ENCODE measurements at places on chromosomes 5 and 9.

GRCh38 chr9:123965801-123966686 is 36.1 kb upstream of the DENND1A start:
- no peak for DNase-seq

- peak; percentile 93 for DNase-seq
Measured at GRCh38 chr5:73204332-73204731, 31.3 kb downstream of the TMEM174 start.

GRCh38 chr5:79612667-79613198 is 492 bp downstream of the TENT2 start:
- DNase-seq = no peak

- DNase-seq = no peak
Measured at GRCh38 chr9:13879981-13880380, 434.0 kb downstream of the NFIB start.

DNA sequence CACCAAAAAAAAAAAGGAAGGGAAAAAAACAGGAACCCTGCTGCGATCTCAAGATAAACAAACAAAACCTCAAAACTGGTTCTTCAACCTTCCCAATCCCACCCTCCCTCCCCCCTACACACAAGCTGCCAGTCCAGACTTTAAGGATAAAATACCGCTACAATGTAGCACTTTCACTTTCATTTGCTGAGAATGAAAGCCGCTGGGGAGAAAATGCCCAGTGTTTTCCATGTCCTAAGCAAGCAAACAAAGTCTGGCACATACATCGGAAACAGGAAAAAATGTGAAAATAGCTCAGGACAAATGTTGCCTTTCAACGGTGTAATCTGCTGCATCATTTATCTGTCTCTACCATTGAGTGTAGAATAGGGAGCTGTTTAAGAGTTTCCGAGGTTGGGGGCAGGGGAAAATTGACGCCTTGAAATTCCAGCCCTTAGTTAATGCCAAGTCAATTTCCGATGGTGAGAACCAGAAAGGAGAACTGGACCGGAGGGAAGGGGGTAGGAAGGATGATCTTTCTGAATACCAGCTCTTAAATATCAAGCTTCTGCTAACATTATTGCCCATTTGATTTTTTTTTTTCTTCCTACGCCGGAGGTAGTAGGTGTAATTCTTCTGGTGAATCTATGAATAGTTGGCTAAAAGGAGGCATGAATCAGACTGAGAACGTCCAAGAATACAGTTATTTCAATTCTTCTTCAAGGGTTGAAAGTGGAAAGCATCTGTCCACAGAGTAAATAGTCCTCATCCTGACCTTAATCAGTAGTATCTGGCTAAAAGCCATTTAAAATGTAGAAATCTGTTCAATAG is 1.2 kb upstream of the ADAMTS6 start:
- DNase-seq = peak; percentile 44

DNA sequence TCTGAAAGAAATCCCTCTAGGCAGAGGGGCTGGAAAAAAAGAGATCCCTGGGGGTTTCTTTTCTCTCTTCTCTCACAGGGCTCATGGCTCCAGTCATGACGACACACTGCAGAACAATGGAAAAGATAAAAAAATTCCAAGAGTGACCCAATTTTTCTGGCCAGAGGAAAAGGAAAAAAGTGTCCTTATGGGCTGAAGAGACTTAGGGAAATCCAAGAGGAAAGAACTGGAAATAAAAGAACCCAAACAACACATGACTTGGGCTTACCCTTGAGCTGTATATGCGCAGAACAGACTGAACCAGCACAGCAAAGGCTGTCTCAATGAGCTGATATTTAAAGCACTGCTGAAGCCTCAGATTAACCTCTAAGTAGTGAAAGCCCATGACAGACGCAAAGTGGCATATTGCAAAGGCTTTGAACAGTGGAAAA is 102.4 kb downstream of the SMIM23 start:
- no peak for DNase-seq

DNA sequence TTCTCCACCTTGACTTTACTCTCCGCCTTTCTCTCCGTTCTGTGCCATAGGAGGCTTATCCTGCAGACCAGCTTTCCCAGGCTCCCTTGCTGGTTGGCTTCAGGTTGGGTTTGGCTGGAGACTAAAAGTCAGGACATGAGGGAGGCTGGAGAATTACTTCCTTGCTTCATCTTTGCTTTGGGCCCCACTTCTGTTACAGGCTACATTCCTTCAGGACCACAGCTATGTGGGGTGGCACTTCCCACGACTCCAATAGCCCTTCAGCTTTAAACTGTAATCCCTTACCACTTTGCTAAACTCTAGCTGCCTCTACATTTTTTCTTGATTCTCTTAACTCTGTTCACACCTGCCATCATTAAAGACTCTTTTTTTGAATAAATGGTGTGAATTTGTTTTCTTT is 186.7 kb upstream of the NR4A3 start:
- DNase-seq = no peak

GRCh38 chr5:177973066-177973635 is 22.9 kb downstream of the PROP1 start:
- DNase-seq = no peak

DNA sequence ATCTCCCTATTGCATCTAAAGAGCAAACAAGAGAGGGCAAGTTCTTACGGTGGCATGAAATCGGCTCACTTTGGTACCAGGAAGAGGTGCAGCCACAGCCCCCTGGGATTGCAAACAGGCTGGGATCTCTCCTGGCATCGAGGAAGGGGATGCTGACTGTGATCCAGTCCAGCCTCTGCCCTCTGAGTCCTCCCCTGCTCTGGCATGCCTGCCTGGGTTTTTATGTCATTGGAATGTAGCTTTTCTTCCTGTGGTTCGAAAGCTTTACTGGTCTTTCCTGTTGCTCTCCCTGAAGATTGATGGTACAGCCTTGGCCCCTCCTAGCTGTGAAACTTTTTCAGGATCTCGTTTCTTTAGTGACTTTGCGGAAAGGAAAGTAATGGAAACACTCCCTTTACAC is 6.6 kb downstream of the SLC46A2 start:
- no peak for DNase-seq

DNA sequence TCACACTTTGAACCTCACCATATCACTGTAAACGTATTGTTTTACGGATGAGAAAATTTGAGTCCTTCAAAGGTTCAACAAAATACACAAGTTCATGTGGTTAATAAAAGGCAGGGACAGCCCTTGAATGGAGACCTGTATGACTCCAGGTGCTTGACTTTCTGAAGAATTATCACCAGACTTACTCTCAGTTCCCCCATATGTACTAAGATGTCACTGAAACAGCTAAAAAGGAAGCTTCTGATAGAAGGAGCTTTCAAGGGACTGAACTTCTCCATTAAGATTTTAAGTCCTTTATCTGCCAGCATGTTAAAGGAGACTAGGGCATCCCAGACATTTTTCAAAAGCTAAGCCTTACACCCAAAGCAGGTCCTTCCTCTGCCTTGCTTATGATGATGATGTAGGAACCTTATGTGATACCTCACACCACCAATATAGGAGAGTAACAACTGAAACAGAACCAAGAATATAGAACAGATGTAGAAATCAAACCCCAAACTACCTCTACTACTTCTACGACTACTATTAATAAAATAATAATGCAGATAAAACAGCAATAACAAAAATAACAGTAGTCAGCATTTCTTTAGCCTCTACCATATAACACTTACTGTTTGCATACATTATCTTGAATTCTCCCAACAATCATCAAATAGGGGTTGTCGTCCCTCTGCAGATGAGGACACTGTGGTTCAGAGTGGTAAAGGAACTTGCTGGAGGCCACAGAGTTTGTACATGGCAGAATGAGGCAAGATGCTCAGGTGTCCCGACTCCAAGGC is 273.9 kb downstream of the ELAVL2 start:
- no peak for DNase-seq

- no peak for DNase-seq
Measured at GRCh38 chr9:94818178-94818541, 91.7 kb downstream of the AOPEP start.

DNA sequence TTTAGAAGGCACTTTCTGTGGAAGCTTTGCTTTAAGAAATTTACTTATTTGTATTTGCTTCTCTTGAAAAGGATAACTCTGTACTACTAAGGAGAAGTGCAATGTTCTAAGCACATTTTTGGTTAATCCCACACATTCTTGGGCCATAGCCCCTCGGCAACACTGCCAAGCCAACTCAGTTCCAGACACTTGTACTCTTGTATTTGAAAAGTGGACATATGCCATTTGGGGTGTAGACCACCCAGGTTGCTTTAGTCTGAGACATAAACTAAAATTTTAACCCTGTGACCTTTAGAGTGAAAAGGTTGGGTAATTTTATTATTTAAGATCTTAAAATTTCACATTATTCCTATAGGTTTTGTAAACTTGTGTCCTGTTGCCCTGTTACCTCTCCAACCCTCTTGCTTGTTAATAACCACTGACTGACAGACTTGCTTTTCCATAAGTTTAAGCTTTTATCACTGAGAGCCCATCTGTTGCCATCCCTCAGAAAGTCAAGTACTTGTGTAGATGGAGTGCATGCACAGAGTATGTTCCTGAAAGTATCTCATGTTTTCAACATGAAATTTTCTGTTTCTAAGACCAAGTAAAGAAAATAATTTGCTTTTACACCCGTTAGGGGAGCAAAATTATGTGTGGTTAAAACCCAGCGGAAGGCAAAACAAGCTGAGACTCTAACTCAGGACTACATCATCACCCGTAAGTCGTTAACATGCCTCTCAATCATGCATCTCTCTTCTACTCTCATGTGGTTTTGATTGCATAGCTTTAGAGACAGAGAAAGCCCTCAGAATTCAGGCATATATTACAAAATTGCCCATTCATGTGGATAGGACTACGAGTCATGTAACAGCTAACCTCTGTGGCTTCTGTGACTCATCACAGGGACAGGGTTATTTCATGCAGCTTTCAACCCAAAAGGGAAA is 117.3 kb downstream of the GDNF start:
- DNase-seq = no peak

- DNase-seq = no peak
Measured at GRCh38 chr5:68460147-68460798, 244.7 kb downstream of the PIK3R1 start.

- DNase-seq = no peak
Measured at GRCh38 chr9:110807956-110808598, 139.5 kb downstream of the MUSK start.

DNA sequence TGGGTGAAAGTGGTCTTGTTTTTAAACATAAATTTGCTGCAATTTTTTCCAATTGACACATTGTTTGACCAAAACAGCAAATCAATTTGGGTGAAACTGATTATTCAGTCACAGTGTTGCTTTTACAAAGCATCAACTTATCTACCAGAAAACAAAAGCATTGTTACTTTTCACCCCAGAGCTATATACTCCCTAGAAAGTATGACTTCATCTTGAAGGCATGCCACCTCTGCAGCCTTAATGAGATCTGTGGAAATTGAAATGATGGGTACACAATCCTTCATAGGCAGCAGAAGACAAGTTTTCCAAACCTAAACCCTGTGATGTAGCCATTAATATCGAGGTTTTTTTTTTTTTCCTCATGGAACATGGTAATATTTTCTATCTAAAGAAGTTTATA is 615.9 kb downstream of the CHSY3 start:
- no peak for DNase-seq

DNA sequence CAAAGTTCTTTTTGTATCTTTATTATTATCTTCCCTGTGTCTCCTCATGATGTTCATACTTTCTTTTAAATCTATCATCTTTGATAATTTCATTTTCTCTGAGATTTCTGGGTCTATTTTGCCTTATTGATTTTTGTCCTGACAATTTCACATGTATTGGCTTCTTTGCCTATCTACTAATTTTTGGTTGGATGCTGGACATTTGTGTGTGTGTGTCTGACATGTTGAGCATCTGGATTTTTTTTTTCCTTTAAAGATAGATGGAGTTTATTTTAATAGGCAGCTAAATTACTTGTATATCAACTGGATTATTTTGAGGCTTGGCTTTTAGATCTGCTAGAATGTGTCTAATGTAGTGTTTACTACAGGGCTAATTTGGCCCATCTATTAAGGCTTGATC is 178.0 kb upstream of the MOCS2 start:
- no peak for DNase-seq

GRCh38 chr9:17824616-17825264 is 245.9 kb downstream of the SH3GL2 start:
- no peak for DNase-seq

DNA sequence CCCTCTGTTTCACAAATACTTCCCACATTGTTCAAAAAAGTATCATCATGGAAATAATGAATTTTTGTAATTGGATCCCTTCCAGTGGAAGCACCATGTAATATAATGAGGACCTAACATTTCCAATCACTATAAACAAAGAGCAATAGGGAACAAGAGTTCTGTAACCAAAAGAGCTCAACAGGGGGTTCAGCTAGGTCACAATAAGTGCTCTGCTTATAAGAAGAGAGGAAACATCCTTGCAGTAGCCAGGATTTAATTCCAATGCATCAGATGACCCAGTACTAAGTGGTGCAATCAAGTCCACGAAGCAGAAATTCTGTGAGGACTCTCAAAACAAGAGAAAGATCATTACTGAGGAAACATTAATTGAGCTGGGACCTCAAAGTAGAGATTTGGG is 5.9 kb downstream of the SERINC5 start:
- DNase-seq = no peak
